ENCODE measurements at places on chromosomes 2 and 18.

DNA sequence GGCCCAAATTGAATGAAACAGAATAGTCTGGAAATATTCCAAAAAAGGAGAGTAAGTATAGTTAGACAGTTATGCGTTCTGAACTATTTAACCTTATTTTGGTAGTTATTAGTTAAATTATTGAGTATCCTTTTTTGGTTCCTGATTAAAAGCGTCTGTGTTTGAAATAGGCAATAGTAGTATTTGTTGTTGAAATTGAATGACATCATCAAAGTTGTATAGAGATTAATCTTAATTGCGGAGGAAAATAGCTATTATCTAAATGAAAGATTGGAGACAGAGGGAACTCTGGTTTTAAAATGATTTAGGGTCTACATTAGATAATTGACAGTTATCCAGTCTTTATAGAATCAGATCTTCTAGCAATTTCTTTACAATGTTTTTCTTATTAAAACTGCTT lies 115.8 kb downstream of the BIRC6 start:
- DNase-seq: no peak

GRCh38 chr2:98164256-98164655 lies 77.3 kb downstream of the VWA3B start:
- DNase-seq: no peak

DNA sequence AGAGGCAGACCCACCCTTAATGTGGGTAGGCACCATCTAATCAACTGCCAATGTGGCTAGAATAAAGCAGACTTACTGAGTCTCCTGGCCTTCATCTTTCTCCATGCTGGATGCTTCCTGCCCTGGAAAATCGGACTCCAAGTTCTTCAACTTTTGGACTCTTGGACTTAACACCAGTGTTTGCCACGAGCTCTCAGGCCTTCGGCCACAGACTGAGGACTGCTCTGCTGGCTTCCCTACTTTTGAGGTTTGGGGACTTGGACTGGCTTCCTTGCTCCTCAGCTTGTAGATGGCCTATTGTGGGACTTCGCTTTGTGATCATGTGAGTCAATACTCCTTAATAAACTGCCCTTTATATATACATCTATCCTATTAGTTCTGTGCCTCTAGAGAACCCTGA lies 21.9 kb downstream of the ST8SIA5 start:
- DNase-seq: no peak

GRCh38 chr18:75074196-75075015 lies 134.5 kb downstream of the PTGR3 start:
- no peak for DNase-seq

Measured in germinal center (tissue), 1 donor.